Left lung (tissue), 14 donors: ENCODE measurements at places on chromosomes 4 and X. TPM values are rescaled to one million over a fixed set of nuclear protein-coding genes. Genes with fewer than 3 reads are reported as not detected.

GRCh38 chr4:4821577-4821976, 37.9 kb upstream of the MSX1 start:
- no peaks in the 10 kb centered on the region for H3K36me3 ChIP-seq
- no peak overlapping the region for H3K27ac ChIP-seq
- no peaks in the 10 kb centered on the region for H3K4me1 ChIP-seq

GRCh38 chr4:121192480-121192879, 28.4 kb upstream of the TNIP3 start:
- H3K27me3 ChIP-seq = no peaks in the 10 kb centered on the region
- H3K36me3 ChIP-seq = no peaks in the 10 kb centered on the region
- no peak overlapping the region for H3K27ac ChIP-seq

GRCh38 chr4:176380352-176381157, 60.8 kb downstream of the SPCS3 start:
- H3K27ac ChIP-seq = no peak overlapping the region
- no peaks in the 10 kb centered on the region for H3K4me1 ChIP-seq
- no peaks in the 10 kb centered on the region for H3K36me3 ChIP-seq
- DNase-seq = no peak
- no peaks in the 10 kb centered on the region for H3K27me3 ChIP-seq

DNA sequence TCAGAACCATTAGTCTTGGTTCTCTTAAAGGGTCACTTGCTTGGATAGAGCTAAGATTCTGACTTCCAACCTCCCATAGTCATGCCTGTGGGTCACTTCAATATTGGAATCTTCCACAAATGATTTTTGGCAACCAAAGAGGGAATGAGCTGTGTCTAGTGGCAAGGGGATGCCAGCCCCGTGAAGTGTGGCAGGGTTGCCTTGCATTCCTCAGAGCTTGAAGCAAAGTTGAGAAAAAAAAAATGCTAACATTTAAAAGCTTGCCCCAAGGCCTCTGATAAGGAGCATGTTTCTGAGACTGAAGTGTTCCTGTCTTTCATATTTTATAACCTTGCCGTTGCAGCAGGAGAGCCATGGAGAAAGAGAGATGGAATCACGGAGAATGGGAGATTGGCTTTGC, 120.2 kb downstream of the PAPSS1 start:
- no peak overlapping the region for H3K4me3 ChIP-seq
- H3K27ac ChIP-seq = no peak overlapping the region
- H3K4me1 ChIP-seq = no peaks in the 10 kb centered on the region

ASB9 gene
- total RNA-seq = 2.7 TPM

DNA sequence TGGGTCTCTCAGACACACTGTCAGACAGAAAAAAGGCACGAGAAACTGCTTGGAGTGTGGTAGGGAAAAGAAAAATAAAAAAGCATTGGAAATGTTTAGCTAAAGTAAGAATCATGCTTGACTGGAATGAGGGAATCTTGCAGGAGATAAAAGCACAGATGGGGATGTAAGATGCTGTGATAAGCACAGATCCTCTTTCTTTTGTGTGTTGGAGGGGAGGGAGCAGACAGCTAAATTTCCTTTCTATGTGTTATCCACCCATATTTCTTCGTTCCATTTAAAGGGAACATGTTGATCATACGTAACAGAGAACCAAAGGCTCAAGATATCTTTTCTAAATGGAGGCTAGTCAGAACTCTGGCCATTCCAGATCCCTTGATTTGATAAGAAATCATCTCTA, 614.0 kb upstream of the LCORL start:
- DNase-seq = no peak
- no peaks in the 10 kb centered on the region for H3K36me3 ChIP-seq
- no peaks in the 10 kb centered on the region for H3K4me1 ChIP-seq
- H3K4me3 ChIP-seq = no peak overlapping the region

DNA sequence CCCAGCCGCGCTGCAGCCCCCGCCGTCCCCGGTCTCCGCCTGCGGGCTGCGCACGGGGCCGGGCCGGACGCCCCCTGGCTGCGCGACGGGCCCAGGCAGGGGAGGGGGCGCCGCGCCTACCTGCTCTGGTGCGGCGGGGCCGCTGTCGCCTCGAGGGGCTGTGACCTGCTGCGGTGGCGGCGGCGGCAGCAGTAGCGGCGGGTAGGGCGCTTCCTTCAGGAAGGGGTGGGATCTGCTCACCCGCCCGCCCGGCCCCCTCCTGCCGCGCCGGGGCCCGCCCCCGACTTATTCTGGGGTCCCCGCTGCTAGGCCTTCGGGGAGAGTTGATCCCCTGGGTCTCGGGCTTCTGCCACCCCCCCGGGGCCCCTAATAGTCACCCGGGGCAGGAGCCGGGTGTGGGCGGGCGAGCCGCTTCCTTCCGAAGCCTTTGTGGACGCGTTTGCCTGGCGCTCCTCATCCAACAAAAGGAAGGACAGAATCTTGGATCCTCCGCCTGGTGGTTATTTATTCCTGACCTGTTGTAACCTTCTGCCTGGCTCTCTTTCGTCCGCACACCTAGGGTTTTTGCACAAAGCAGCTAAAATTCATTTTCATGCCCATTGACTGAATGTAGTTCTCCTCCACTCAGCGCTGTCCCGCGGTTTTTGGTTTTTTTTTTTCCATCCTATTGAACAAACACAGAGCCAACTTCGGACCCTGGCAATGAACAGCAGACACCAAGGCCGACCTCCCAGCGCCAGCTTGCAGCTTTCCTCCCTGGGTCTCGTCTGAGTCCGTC, at the start of gene TMEM150C:
TMEM150C (minus strand) TSS at position 203 of the 778 bp plus-strand sequence. CDS start 57,331 bp downstream, outside the sequence.
- no peak for DNase-seq
- H3K4me1 ChIP-seq = peaks cover 9% of the 10 kb centered on the region
- peak within 1 kb of the TSS; percentile 51 for H3K4me3 ChIP-seq
- H3K27me3 ChIP-seq = peaks cover 50% of the 10 kb centered on the region
- no peak within 1 kb of the TSS for H3K27ac ChIP-seq
- H3K36me3 ChIP-seq = no peaks in the 10 kb centered on the region

DNA sequence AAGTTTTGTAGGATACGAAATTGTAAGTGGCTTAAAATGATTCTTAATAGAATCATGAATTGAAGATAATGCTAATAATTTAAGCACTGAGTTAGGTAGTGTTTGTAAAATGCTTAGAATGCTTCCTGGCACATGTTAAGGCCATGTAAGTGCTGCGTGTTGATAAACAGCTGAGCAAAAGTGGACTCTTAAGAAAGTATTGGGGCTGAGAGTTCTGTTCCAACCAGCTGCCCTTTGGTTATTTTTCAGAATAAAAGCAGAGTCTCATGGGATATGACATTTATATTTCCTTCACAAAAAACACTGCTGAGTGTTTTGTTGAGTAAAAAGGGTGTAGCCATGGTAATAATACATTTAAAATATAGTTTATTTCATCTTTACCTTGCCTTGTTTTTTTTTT, 42.5 kb downstream of the HTT start:
- H3K36me3 ChIP-seq = peaks cover 78% of the 10 kb centered on the region
- no peaks in the 10 kb centered on the region for H3K27me3 ChIP-seq
- no peak for DNase-seq
- H3K27ac ChIP-seq = no peak overlapping the region
- no peak overlapping the region for H3K4me3 ChIP-seq

WNK3 gene
- total RNA-seq = 1.3 TPM

QRFPR gene
- total RNA-seq = not detected

DNA sequence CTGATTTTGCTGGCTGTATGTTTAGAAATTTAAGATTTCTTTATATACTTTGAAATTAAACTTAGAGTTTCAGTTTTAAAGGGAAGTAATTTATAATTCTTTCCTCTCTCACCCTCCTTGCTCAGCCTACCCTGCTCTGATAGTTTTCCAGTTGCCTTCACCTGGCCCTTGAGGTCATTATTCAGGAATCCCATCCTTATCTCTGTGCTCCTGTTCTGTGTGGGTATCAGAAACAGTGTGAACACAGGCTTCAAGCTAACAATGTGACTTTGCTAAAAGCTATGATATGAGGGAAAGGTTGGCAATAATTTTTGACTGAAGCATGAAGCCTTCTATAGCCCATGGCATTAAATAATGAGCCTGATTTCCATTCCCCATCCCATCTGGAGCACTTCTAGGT, 128.1 kb downstream of the MID1 start:
- DNase-seq = no peak
- H3K36me3 ChIP-seq = no peaks in the 10 kb centered on the region
- no peak overlapping the region for H3K4me3 ChIP-seq
- no peaks in the 10 kb centered on the region for H3K27me3 ChIP-seq

DNA sequence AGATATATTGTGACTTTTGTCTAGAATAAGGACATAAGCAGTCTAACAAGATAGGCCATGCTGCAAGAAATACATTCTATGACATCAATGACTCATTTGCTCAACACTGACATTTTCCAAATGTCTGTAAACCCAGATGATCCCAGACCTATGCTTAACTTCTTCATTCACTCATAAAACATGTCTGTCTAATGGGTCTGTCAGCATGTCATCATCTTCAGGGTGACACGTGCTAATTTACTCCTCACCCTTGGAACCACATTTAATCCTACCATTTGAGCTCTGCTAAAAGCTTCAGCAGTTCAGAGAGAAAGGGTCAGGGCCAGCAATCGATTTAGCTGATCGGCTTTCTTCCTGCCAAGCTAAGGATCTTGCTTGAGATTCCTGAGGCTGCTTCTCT, 109.4 kb upstream of the MAP3K15 start:
- no peaks in the 10 kb centered on the region for H3K27me3 ChIP-seq
- no peak overlapping the region for H3K27ac ChIP-seq
- no peak overlapping the region for H3K4me3 ChIP-seq
- no peak for DNase-seq

DNA sequence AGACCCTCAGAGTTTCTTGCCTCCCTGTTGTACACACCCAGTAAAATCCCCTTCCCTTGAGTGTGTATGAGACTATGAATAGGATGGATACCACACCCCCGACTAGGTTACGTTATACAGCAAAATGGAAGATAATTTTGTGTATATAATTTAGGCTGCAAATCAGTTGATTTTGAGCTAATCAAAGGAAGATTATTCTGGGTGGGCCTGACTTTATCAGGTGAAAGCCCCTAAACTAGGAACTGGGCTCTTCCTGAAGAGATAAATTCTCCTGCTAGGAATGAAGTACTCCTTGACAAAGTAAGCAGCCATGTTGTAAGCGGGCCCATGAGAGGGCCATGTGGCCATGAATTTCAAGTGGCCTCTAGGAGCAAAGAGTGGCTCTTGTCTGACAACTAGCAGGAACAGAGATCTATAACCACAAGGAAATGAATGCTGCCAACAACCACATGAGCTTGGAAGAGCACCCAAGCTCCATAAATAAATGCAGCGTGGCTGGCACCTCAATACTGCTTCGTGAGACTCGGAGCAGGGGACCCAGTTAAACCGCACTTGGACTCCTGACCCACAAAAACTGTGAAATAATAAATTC, 646.4 kb downstream of the IL1RAPL1 start:
- no peaks in the 10 kb centered on the region for H3K4me1 ChIP-seq
- H3K4me3 ChIP-seq = no peak overlapping the region
- no peaks in the 10 kb centered on the region for H3K27me3 ChIP-seq

LIAS gene
- total RNA-seq = 9.6 TPM

GRCh38 chrX:41092776-41093175, 7.5 kb downstream of the USP9X start:
- no peak for DNase-seq
- H3K27ac ChIP-seq = no peak overlapping the region
- no peak overlapping the region for H3K4me3 ChIP-seq
- no peaks in the 10 kb centered on the region for H3K36me3 ChIP-seq
- H3K27me3 ChIP-seq = no peaks in the 10 kb centered on the region

- H3K27ac ChIP-seq = no peak overlapping the region
- H3K4me1 ChIP-seq = peaks cover 7% of the 10 kb centered on the region
- no peak overlapping the region for H3K4me3 ChIP-seq
- no peaks in the 10 kb centered on the region for H3K27me3 ChIP-seq
Measured at GRCh38 chr4:152523731-152524130, 12.2 kb downstream of the FBXW7 start.

GRCh38 chrX:24316111-24316510, 2.2 kb upstream of the SUPT20HL2 start:
- no peak for DNase-seq
- peaks cover 6% of the 10 kb centered on the region for H3K27me3 ChIP-seq
- no peak overlapping the region for H3K4me3 ChIP-seq
- no peak overlapping the region for H3K27ac ChIP-seq

AKAP14 gene
- not detected for total RNA-seq

CLNK gene
- total RNA-seq = 0.15 TPM

- H3K36me3 ChIP-seq = no peaks in the 10 kb centered on the region
- DNase-seq = no peak
- H3K27ac ChIP-seq = no peak overlapping the region
- no peaks in the 10 kb centered on the region for H3K4me1 ChIP-seq
- H3K4me3 ChIP-seq = no peak overlapping the region
Measured at GRCh38 chr4:165803005-165803404, 70.0 kb upstream of the TLL1 start.

RHOH gene
- total RNA-seq = 10.1 TPM

SHROOM3 gene
- total RNA-seq = 96.9 TPM

DNA sequence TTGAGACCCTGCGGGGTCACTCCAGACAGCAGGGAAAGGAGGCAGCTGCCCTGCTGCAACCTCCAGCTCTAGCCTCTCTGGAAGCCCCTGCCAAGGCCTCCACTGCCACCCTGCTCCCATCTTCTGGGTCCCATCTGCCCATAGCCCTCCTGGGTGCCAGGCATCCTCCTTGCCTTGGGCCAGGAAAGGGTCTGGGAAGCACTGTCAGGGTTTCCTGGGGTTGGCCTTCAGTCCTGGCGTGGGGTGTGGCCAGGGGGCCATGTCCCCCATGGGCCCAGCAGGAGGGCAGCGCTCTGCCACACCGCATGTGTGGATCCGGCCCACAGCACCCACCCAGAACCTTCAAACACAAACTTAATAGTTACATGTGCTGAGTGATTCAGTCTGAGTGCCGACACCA, 3.4 kb upstream of the CPLX1 start:
- no peak overlapping the region for H3K4me3 ChIP-seq
- H3K4me1 ChIP-seq = peaks cover 13% of the 10 kb centered on the region
- H3K27ac ChIP-seq = no peak overlapping the region

DNA sequence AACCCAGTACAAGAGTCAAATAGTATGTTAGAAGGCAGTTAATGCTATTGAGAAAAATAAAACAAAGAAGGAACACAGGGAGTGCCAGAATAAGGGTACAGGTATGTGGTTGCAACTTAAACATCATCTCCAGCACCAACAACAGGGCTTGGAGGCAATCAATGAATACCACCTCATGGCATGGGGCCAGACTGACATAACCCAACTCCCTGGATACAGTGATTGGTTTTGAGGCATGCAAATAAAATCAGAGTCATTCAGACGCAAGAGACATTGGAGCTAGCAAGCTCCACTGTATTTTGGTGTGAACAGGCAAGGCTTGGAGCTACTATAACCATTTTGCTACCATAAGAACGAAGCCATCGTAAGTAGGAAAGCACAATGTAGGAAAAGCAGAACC, 56.7 kb downstream of the PPP3CA start:
- no peaks in the 10 kb centered on the region for H3K36me3 ChIP-seq
- no peak overlapping the region for H3K27ac ChIP-seq
- no peak overlapping the region for H3K4me3 ChIP-seq
- no peak for DNase-seq
- no peaks in the 10 kb centered on the region for H3K27me3 ChIP-seq

GRCh38 chrX:102651242-102652011, at the start of gene GPRASP1:
Gene GPRASP1, plus strand, starts transcription at chrX:102651483. Its CDS starts 2,431 bp downstream, at chrX:102653914.
- H3K4me3 ChIP-seq = peak within 1 kb of the TSS; percentile 43
- H3K36me3 ChIP-seq = no peaks in the 10 kb centered on the region
- H3K27me3 ChIP-seq = no peaks in the 10 kb centered on the region
- peak; percentile 74 for DNase-seq
- H3K4me1 ChIP-seq = no peaks in the 10 kb centered on the region
- H3K27ac ChIP-seq = no peak within 1 kb of the TSS

PALLD gene
- total RNA-seq = 194 TPM
